HAP-1 (cell line): ENCODE measurements at places on chromosomes 3 and 15.
A peak's percentile ranks its signal among the peaks of the same experiment; 100 is the strongest.

GRCh38 chr3:124652009-124652408 lies 78.2 kb upstream of the UMPS start:
- DNase-seq: no peak

DNA sequence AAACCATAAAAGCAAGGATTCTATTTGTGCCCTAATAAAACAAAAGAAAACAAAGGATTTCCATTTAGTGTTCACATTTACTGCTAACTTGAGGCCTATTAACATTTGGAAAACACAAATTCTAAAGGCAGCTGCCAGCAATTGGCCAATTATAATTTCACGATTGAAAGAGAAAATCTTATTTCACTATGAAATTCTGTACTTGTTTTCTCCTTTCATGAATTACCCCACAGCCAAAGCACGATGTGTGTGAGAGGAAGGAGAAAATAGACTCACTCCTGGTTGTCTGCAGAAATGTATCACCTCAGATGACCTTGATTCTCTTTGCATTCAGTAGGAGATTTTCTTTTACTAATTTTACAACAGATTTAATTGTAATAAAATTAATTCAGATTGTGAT lies 242.8 kb upstream of the GBE1 start:
- no peak for DNase-seq

- DNase-seq: no peak
Observed at GRCh38 chr3:12229896-12230295, 59.0 kb upstream of the PPARG start.

DNA sequence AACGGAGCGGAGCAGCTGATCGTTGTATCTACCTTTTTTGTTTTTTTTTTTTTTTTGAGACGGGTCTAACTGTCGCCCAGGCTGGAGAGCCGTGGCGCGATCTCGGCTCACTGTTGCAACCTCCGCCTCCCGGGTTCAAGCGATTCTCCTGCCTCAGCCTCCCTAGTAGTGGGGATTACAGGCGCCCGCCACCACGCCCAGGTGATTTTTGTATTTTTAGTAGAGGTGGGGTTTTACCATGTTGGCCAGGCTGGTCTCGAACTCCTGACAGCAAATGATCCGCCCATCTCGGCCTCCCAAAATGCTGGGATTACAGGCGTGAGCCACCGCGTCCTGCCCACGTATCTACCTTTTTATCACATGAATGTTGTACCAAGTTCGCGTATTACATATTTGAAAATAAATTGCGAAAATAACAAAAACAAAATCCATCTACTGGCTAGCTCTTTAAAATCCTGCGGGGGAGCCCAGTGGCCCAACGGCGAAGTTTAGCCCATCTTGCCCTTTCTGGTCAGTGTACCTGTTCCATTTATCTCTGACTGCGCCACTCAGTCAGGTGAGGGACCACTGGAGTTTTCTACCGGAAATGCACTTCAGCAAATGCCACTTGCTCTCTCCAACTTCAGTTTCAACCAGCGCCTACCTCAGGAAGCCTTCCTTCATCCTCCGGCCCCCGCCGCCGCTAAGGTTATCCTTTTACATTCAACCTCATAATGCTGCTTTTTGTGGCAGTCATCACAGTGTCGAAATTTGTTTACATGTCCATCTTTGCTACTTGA lies 1.2 kb upstream of the EIF3J start:
- no peak for DNase-seq

DNA sequence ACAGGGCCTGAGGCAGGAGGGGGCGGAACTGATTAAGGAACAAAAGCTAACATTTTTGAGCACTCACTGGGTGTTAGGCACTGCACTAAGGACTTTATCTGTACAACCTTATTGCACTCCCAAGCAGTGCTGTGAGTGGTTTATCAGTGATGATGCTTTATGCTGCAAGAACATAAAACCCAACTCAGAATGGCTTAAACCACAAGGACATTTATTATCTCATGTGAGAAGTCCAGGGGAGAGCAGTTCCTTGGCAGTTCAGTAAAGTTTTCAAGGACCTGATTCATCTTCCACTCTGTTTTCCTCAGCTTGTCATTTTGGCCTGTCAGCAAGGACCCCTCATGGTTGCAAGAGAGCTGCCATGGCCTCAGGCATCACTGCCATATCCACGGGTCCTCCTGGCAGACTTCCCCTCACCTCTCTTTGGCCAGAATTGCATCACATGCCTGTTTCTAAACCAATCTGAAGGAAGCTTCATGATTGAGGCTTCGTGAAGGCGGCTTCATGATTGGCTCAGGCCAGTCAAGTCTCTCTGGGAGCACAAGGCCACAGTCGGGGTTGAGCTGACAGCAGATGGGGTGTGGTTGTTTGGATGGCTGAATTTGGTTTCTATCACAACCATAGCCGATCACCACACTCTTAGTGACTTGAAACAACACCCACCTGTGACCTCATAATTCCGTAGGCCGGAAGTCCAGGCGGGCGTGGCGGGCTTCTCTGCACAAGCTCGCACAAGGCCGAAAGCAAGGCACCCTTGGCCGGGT lies 15.8 kb downstream of the EFCC1 start:
- DNase-seq: no peak

DNA sequence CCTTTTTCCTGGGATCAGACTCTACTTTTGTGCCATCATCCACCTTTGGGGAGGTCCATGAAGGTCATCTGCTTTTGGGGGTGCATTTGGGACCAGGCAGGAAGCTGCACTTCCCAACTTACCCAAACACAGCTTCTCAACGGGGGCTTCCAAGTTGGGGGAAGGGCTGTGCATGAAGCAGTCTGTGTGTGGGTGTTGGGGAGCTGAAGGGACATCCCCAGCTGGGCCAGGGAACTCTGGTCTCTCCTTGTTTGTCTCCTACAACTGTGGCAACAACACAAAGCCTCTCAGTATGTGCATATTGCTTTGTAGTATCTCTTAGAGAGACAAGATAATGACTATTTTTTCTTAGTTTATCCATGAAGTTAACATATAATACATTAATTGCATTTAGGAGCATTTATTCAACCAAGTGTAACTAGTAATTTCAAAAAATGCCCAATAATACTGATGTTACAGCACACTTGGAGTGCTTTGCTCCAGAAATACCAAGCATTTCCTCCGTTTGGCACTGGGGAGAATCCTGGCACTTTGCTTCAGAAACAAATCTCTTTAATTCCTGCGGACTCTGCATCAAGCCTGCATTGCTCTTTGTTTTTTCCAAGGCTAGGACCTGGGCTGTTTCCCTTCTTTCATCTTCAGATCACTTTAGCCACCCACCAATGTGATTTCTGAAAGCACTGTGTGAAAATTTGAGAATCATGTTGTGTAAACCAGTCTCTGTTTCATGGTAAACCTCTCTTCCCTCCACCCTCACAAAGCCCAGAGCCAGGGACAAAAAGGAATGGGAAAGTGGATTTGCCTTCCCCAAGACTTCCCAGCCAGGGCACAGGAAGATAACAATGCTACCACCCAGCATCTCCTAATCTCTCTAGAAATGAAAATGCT lies 126.2 kb upstream of the PFN2 start:
- no peak for DNase-seq

GRCh38 chr3:50208677-50209344 lies 3.7 kb downstream of the SLC38A3 start:
- no peak for DNase-seq

DNA sequence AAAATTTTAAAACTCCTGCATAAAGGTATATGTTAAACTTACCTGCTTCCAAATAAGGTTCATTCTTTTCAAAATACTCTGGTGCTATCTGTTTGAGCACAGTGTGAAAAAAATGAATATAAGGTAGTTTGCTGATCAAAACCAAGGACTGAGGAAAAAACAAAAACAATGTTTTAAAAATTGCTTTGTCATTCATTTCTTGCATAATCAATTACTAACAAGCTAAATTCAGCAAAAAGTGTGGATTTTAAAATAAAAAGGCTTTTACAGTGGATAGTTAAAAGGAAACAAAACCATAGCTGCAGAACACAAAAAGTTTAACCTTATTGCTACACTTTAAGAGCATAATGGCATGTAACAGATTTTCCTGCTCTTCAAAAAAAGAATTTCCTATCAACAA lies 31.5 kb downstream of the DENND6A start:
- no peak for DNase-seq

DNA sequence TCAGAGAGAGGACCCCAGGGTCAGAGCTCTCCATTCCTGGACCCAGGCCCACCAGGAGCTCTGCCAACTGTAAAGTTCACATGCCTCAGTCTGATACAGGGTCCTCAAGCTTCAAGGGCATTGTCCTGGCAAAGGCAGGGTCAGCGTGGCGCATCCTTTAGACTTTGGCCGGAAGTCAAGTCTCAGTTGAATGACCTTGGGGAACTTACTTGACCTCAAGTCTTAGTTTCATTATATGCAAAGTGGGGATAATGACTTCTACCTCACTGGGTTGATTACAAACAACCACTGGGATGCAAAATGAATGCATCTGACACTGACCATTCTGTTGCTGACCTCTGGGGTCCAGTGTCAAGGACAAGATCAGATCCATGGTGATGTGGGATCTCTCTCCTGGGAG lies 70.6 kb upstream of the CTSH start:
- DNase-seq: no peak

DNA sequence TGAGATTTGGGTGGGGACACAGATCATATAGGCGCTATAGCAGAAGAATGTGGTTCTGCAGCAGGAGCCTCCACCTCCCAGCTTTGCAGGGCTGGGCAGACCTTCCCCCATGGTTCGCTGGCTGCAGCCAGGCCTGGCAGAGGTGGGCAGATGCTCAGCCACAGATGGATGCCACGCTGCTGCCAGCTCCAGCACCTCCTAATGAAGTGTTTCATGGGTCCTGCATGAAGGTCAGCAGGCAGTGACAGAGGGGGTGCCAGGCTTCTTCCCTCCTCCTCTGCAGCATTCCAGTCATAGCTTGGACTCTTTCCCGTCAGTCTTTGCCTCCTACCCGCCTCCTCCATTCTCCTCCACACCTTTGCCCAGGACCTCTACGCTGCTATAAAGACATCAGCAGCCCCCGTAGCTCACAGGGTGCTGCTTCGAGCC lies 85.9 kb downstream of the SLCO3A1 start:
- DNase-seq: no peak

DNA sequence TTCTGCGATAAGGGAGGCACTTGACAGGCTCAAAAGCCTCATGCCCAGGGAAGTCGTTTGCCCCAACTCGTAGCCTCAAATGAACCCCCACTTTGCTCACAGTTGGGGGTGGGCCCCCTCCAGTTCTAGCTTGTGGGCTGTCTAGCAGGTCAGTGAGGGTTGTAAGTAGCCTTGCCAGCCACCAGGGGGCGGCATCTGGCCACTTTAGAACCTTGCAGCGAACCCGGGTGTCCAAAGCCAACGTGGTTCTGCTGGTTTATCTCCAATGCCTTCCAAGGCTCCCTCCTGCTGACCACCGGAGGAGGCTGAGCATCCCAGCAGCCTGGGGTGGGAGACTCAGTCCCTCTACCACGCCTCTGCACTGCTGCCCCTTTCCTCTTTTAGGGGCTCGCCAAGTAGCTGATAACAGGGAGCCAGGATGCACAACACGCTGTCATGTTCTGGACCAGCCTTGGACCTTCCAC lies 9.2 kb upstream of the RBSN start:
- peak; percentile 85 for DNase-seq

DNA sequence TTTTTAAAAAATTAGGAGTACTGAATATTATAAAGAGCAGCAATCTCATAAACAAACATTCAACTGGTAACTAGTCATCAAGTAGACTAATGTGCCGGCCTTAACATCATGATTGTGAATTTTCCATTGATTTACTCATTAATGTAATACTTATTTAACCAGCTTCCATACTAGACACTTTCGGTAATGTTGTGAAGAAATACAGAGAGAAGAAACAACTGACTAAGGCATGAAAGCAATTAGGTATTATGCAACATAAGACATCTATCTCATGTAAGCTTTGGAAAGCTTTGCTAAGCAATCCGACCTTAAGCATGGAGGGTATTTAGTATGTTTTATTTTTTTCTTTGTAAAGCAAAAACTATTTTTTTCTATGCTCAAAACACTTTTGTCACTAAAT lies 108.0 kb downstream of the IL1RAP start:
- DNase-seq: no peak

DNA sequence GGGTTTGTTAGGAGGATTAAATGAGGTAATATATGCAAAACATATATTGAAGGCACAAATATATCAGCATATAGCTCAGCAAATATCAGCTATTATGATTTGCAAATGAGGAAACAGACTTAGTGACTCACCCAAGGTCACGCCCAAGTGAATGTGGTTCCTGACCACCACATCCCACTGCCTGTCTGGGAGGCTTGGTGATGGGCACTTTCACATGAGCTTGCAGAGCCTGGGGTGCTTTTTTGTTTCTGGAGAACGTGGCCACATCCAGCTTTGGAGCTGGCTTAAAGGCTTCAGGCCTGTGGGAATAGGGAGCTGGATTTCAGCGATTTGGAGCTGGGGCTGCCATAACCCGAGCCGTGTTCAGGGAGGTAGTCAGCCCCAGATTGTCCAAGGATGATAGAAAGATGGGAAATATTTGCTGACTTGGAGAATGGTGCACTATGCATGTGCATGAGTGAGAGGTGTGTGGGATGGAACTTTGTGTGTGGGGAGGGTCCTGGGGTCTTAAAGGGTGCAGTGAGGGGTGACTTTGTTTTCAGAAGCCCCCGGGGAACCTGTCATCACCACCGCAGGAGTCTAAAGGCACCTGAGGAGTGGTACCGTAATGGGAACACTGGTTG lies 12.0 kb upstream of the FGD5 start:
- DNase-seq: no peak

DNA sequence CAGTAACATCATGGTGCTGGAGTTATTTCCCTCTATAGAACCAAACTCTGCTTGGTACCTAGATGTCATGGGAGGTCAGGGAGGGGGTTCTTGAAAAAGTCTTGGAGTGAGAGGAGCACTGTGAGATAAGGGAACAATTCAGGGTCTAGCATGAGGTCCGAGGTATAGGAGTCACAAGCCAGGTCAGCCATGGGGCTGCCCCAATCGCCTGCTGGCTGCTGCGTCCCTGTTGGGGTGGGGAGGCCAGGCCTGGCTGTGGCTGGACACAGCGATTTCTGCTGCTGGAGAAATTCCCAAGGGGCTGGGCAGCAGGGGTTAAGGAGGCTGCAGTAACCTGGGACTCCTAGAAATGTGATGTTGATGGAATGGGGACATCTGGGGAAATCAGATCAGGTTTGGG lies 44.9 kb downstream of the SUSD5 start:
- no peak for DNase-seq

DNA sequence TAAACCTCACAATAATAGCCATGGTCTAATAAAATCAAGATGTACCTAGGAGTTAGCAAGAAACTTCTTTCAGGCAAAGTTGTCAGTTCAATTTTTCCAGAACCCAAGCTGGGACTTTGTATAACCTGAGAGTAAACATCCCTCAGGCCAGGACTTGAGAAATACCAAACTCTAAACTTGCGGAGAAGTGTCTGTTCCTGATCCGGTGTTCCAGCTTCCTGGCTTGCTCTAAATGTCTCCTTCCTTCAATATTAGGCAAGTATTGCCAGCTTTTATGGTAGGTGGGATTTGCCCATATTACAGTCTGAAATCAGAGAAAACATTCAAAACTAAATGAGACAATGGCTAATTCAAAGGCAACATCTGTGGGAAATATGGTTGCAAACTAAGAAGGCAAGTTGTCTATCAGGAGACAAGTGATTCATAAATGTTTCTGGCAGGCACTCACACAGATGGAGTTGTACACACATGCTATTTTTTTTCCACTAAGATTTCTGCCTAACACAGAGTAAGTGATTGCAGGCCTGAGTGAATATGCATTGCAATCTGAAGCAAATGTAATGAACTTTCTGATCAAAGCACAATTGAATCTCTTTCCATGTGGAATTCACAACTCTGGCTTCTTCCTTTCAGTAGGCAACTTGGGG lies 88.3 kb upstream of the COL8A1 start:
- no peak for DNase-seq

- no peak for DNase-seq
Observed at GRCh38 chr3:188589771-188590170, 435.8 kb downstream of the LPP start.

GRCh38 chr3:139897759-139898158 lies 37.2 kb upstream of the CLSTN2 start:
- no peak for DNase-seq
